ENCODE measurements at places on chromosomes 11 and 22.

DNA sequence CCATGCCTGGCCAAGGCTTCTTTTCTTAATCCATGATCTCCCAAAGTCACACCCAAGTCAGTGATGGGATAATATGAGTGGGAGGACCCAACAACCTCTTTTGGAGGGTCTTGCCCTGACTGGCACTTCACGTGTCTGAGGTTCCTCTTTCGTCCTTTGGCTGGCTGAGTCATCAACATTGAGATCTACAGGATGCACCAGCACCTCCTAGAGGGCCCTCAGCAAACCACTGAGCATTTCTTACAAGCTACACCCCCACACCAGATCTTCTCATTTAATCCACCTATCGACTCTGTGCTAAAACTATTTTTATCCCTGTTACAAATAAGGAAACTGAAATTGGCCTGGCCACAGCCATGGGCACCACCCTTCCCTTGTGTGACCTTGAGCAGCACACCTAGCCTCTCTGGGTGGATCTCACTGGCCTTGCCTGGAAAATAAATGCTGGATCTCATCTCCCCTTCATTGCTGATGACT is 63.4 kb downstream of the FLI1 start:
- peak; percentile 23 for DNase-seq

DNA sequence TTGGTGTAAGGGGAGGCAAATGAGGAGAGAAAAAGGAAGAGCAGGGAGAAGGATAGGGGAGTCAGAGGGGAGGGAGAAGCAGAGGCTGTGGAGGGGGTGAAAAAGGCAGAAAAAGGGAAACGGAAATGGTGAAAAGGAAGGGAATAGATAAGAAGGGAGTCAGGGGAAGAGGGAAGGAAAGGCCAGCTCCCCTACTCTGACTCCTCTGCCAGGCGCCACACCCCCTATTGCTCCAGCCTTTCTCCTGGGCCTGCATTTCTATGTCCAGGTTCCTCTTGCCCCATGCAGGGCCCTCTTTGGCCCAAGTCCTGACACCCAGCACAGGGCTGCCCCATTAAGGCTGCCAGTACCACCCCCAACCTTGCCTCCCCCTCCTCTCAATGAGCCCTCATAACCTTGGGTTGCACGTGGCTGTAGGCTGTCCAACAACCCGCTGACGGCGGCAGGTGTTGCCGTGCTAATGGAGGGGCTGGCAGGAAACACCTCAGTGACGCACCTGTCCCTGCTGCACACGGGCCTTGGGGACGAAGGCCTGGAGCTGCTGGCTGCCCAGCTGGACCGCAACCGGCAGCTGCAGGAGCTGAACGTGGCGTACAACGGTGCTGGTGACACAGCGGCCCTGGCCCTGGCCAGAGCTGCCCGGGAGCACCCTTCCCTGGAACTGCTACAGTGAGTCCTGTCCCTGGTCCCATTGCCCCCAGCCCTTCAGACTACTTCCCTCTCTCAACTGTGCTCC is 3.4 kb upstream of the NHERF4 start:
- DNase-seq = no peak

DNA sequence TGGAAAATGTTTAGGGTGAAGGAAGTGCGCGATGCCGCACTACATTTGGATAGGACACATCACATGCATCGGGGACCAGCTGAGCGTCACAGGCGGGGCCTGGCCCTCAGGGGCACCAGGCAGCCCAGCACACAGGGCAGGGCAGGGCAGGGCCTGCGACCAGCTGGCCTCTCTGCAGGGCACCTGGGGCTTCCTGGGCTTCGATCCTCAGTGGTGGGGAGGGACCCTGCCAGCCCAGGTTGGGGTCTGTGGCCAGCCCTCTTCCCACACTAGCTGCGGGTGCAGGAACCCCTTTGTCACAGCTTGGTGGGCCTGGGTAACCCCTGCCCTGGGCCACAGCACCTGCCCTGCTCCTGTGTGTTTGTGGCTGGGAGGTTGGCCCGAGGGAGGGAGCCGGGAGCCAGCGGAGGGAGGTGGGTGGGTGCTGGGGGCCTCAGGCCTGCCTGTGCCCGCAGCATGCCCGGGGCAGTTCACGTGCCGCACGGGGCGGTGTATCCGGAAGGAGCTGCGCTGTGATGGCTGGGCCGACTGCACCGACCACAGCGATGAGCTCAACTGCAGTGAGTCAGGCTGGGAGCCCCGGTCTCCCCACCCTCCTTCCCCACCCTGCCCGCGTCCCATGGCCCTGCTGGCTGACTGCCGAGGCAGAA is 37.9 kb downstream of the ST14 start:
- DNase-seq = peak; percentile 35

GRCh38 chr22:46775850-46776826 is 13.7 kb downstream of the TBC1D22A start:
- DNase-seq = no peak

GRCh38 chr11:58567889-58568512 is 7.7 kb downstream of the LPXN start:
- DNase-seq = peak; percentile 39

GRCh38 chr22:25134028-25134427 is 65.6 kb upstream of the CRYBB3 start:
- DNase-seq = no peak

- no peak for DNase-seq
These were observed 2.1 kb upstream of the LRRC32 start for GRCh38 chr11:76672431-76673175.

DNA sequence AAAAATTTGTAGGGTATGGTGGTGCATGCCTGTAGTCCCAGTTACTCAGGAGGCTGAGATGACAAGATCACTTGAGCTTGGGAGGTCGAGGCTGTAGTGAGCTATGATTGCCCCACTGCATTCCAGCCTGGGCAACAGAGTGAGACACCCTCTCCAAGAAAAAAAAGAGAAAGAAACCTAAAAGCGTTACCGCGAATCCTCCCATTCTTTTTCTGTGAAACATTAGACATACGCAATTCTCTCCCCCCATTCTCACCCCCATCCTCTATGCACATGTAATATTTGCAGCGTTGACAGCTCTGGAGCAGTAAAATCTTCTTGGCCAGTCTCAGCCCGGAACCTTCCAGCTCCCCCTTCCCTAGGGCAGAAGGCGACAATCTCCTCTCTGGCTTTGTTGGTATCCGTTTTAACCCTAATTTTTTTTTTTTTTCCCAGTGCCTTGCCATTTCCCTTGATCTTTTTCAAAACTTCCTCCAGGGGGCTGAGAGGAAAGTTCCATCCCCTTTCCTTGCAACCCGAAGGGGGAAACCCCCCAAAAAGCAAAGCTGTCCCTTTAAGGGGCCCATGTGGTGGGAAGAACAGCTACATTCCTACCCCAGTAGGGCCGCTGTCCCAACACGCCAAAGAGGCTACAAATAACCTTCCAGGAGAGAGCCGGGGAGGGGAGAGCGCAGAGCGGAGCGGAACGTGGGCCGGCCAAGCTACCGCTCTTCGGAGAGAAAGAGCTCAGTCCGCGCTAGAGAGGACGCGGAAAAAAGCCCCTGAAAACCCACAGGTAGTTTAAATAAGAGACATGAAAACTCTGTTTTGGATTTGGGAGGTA is 1.9 kb downstream of the LRP4 start:
- DNase-seq = peak; percentile 86

- no peak for DNase-seq
These were observed 380.1 kb downstream of the SHANK2 start for GRCh38 chr11:70872299-70872698.
